ENCODE measurements at places on chromosomes 7 and 10.

DNA sequence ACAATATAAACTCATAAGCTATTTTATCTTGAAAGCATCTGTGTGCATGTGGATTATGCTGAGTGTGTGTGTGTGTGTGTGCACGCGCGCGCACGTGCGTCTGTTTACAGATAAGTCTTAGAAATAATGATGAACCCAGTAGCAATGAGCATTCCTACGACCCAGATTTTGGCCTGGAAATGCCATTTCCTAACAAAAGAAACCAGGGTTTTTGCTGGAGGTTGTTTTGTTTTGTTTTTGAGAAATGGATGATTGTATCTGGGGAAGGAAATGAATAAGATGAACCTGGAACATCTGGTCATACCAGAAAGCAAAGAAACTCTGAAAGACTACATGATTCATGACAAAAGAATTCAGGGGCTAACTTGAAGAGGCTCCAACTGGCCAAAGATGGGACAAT is 22.1 kb upstream of the LMOD2 start:
- peak; percentile 60 for DNase-seq

GRCh38 chr7:150737265-150738055 is at the start of gene GIMAP5:
TSS of gene GIMAP5 (plus strand) at chr7:150737418. CDS start at chr7:150740885, 3,467 bp downstream.
- no peak for DNase-seq

- DNase-seq = no peak
Observed at GRCh38 chr10:88851706-88852105, at the start of gene ANKRD22. TSS of gene ANKRD22 (minus strand) at chr10:88851844. CDS start at chr10:88851607, 237 bp downstream.

- DNase-seq = no peak
Observed at GRCh38 chr10:34281661-34282582, 533.2 kb downstream of the PARD3 start.

GRCh38 chr7:82141427-82141826 is 302.1 kb downstream of the CACNA2D1 start:
- peak; percentile 4 for DNase-seq

- DNase-seq = no peak
Observed at GRCh38 chr7:74043523-74043951, 15.6 kb downstream of the ELN start.

DNA sequence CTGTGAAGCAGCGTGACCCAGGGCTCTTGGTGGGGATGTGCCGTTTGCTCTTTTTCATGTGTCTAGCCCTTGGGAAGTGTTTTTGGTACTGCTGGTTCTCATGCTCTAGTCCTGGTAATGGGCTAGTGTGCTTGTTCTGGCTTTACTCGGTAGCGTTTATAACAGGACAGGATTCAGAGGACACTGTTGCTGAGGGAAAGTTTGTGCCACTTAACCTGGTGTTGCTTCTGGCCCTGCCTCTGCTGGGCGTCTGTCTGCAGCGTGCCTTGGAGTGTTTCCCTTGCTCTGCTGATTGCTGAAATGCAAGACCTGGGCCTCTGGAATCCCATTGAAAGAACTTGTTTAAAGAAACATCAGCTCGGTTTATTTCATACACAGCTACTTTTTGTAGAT is 35.0 kb downstream of the INPP5A start:
- DNase-seq = no peak

GRCh38 chr7:139230023-139230422 is 1.0 kb upstream of the UBN2 start:
- DNase-seq = no peak

- peak; percentile 79 for DNase-seq
Observed at GRCh38 chr10:6721964-6722615, 142.0 kb upstream of the PRKCQ start.

GRCh38 chr10:60480865-60481563 is 91.3 kb upstream of the ANK3 start:
- DNase-seq = peak; percentile 71

DNA sequence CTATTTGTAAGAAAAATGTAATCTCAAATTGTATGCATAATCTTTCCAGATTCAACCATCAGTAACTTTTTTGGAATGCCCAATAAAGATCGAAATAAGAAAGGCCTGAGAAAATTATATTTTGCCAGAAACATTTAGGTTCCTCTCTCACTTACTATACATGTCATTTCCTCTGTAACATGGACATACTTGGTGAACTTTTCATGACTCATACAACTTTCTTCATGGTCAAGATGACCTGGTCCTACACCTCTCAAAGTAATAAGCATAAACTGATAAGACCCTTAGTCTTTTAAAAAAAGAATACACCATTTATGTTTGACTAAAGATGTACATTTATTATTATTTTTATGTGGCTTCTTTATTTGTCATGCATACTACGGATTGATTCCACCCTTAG is 125.3 kb downstream of the REEP3 start:
- DNase-seq = no peak

GRCh38 chr7:37013771-37014170 is 289.5 kb upstream of the AOAH start:
- no peak for DNase-seq

- no peak for DNase-seq
Observed at GRCh38 chr7:49297958-49298357, 373.6 kb downstream of the CDC14C start.

- DNase-seq = no peak
Observed at GRCh38 chr7:123660514-123661354, 5.1 kb downstream of the LMOD2 start.

DNA sequence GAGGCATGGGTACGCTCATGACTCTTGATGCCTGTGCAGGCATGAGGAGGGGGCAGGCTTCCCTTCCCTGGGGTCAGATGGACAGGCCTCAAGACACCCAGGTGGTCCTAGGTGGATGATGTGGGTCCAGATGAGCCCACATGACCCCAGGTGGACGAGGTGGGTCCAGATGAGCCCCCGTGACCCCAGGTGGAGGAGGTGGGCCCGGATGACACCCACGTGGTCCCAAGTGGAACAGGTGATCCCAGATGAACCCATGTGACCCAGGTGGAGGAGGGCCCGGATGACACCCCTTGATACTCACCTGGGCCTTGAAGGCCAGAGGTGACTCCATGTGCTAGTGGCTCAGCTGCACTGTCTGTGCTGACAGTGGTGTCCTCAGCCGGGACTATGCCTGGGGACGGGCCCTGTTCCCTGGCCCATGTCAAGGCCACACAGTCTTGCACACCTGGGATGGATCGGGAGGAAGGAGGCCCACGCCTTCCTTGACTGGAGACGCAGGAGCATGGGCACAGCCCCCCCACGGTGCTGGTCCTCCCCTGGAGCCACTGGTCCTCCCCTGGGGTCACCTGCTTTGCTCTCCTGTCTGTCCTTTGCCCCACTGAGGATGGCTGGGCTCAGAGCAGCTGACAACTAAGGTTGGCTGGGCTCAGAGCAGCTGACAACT is 3.2 kb downstream of the PRAP1 start:
- DNase-seq = no peak

DNA sequence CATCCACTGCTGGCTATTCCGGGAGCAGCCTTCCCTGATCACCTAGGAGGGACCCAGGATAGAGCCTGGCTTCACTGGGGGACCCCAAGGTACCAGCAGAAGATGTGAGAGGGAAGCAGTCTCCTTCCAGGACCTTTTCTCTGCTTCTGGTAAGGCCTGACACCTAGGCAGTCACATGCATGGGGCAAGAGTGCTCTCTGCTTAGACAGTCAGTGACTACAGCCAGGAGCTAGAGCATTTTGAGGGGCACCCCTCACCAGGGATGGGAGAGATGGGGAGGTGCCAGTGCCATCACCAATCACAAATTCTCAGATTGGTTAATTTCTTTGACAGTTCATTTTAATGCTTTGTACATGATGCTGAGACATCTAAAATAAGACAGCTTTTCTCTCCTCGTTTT is 13.9 kb upstream of the ADO start:
- no peak for DNase-seq

GRCh38 chr10:16656895-16657294 is 135.2 kb upstream of the C1QL3 start:
- DNase-seq = no peak

DNA sequence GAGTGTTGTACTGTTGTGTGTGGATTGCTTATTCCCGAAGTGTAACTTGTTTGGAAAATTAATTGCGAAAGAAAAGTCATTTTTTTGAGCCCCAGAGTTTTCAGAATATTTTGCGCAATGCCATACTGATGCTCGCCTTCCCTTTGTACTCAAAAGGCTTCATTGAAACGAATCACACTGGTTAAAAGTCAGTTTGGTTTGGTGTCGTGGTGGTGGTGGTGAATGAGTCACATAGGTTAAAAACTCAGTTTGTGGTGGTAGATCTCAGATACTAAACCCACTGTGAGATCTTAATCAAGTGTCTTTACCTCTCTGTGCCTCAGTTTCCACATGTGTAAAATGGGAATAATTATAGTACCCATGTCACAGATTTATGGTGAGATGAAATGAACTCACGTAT is 61.1 kb upstream of the IL6 start:
- DNase-seq = no peak

- DNase-seq = no peak
Observed at GRCh38 chr7:158596745-158597144, 9.1 kb upstream of the PTPRN2 start.

- peak; percentile 74 for DNase-seq
Observed at GRCh38 chr10:68153473-68154210, 44.4 kb downstream of the MYPN start.

GRCh38 chr10:104582602-104582951 is 58.5 kb upstream of the SORCS3 start:
- no peak for DNase-seq

- no peak for DNase-seq
Observed at GRCh38 chr10:82889728-82890127, 1014.7 kb downstream of the NRG3 start.

DNA sequence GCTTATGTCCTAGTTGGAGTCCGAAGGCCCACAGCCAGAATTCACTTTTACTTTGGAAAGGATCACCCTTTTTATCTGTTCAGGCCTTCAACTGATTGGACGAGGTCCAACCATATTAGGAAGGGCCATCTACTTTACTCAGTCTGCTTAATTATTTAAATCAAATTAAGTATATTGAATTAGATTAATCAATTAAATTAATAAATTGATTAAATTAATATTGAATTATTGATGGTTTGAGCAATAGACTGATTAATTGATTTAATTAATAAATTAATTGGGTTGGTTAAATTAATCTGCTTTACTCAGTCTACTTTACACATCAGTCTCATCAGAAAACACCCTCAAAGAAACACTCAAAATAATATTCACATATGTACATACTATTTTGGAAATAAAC is 816.9 kb upstream of the POT1 start:
- no peak for DNase-seq

DNA sequence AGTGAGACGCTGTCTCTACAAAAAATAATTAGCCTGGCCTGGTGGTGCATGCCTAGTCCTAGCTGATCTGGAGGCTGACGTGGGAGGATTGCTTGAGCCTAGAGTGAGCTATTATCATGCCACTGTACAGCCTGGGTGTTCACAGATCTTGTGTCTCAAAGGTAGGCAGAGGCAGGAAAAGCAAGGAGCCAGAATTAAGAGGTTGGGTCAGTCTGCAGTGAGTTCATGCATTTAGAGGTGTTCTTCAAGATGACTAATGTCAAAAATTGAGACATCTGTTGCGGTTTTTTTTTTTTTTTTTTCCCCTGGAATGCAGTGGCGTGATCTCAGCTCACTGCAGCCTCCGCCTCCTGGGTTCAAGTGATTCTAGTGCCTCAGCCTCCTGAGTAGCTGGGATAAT is 5.4 kb downstream of the PPIA start:
- DNase-seq = no peak

GRCh38 chr7:3955751-3956696 is 655.0 kb downstream of the SDK1 start:
- peak; percentile 55 for DNase-seq

GRCh38 chr10:21090609-21091082 is 193.5 kb upstream of the NEBL start:
- no peak for DNase-seq

DNA sequence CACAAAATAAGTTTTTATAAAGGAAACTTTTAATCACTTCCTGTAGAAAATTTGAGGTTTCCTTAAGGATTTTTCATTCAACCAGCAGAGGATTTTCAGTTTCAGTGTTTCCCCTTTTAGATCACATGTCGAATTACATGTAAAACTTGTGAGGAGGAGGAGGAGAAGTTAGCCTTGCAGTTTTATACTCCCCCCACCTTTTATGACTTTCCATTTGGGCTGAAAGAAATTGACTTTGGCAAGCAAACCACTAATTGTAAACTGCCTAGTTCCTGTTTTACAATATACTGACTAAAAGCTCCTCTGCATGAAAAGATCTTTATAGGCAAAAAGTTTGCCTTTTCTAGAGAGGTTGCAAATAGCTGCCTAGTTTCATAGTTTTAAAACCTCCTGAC is 3.0 kb downstream of the BAMBI start:
- DNase-seq = no peak

DNA sequence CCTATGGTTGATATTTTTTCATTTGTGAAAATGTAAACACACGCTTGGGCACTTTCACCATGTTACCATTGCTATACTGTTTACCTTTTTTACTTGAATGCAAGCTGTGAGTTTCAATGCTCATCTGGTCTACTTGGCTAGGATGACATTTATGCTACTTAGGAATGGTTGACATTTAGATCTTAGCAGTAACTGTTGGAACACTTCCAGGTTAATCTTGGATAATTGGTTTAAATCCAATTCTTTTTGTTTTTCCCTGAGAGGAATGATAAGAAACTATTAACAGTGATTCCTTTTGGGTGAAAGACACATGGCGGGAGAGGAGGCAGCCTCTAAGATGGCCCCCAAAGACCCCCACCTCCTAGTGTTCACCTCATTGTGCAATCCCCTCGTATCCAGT is 51.4 kb upstream of the AMPH start:
- DNase-seq = no peak

- no peak for DNase-seq
Observed at GRCh38 chr7:157244516-157245294, 92.1 kb upstream of the DNAJB6 start.

DNA sequence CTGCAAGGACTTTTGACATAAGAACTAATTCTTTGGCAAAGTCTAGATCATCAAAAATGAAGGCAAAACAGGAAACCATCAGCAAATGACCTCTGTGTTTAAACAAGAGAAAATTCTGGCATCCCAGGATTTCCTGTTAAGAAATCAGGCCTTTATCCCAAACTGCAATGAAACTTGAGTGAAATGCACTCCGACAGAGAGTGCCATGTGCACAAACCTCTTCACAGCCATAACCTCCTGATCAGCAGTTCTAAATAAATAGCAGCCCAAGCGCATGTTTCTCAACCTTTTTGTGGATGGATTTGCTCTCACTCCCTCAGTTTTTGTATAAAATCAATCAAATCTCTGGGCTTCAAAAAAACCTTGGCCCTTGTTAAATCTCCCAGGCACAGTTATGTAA is 107.7 kb upstream of the EEPD1 start:
- no peak for DNase-seq

DNA sequence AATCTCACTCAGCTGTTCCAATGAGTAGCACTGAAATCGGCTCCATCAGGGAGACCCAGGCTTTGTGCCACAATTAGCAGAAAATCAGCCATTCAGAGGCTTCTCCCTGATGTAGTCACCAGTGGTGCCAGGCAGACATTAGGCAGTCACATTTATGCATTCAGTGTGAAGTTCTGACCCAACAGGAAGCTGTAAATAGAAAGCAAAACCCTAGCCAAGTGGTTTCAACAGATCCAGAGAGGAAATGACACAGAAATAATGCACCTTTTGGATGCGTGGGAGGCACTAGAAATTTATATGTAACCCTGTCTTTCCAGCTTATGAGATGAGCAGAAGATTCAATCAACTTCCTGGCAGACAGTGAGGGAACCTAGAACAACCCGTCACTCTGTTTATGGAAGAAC is 186.4 kb downstream of the PDE1C start:
- DNase-seq = peak; percentile 8

GRCh38 chr7:148987751-148988512 is 40.4 kb downstream of the PDIA4 start:
- DNase-seq = no peak
